ENCODE measurements at places on chromosomes 16 and 17.

- DNase-seq: no peak
Observed at GRCh38 chr16:75244844-75245758, 6.3 kb downstream of the BCAR1 start.

DNA sequence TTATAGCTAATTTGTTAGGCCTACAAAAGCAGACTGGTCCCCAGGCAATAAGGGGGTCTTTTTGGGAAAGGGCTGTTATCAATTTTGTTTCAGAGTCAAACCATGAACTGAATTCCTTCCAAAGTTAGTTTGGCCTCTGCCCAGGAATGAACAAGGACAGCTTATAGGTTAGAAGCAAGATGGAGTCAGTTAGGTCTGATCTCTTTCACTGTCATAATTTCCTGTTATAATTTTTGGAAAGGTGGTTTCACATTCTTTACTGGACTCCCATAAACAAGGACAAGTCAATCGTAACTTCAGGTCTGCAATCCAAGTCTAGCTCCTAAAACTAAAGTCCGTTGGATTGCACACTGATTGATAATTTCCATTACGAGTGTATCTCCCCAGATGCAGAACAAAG is 30.1 kb upstream of the SHCBP1 start:
- no peak for DNase-seq

DNA sequence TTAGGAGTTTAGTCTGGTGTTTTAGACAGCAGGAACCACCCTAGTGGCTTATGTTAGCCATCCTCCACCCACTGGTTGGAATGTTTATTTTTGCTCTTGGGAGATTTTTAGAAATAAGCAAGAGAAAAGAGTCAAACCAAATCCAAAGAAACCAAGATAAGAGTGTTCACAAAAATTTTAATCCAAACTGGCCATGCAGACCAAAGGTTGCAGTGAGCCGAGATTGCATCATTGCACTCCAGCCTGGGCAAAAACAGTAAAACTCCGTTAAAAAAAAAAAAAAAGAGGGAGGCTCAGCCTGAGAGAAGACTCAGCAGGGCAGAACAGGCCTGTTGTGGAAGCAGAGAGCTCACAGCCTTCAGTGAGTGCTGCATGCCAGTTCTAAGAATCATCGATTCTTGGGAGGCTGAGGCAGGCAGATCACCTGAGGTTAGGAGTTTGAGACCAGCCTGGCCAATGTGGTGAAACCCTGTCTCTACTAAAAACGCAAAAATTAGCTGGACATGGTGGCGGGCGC is 12.2 kb upstream of the C16orf54 start:
- no peak for DNase-seq

DNA sequence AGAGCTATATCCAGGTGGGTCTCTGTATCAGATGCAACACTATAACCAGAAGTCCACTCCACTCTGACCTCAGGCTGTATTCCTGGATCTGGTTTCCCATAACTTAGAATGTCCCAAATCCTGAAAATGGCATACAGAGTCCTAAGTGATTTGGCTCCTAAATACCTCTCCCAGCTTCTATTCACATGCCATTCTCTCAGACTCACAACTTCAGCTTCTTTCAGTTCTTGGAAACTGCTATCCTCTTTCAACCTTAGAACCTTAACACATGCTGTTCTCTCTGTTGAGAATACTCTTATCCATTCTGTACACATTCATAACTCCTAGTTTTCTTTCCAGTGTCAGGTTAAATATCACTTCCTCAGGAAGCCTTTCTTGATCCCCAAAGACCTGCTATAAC is 132.0 kb downstream of the BRIP1 start:
- no peak for DNase-seq

- no peak for DNase-seq
Observed at GRCh38 chr17:15456972-15457722, 10.3 kb downstream of the CDRT4 start.

GRCh38 chr17:75856062-75856756 is 1.1 kb upstream of the WBP2 start:
- no peak for DNase-seq

GRCh38 chr17:28843816-28844148 is 1.2 kb upstream of the FAM222B start:
- DNase-seq: no peak

DNA sequence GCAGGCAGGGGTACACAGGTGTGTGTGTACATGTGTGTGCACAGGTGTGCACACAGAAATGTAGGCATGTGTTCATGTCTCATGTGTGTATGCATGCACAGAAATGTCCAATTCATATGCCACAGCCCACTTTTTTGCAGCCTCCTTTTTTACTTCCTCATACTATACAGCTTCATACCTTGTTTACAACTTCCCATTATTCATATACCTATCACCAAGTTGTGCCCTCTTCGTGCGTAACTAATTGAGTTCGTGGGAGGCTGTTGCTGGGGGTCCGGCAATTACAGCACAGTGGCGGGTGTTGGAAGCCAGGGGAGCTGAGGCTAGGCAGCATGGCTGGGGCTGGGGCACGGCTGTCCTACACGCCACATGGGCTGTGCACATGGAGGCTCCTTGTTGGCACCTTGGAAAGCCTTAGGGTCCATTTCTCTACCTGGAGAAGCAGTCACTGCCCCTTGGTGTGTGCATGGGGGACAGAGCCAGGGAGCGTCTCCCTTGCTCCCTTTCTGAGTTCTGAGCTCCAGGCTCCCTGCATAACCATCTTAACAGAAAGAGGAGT is 266.7 kb downstream of the ENGASE start:
- no peak for DNase-seq

- DNase-seq: peak; percentile 63
Observed at GRCh38 chr17:81553616-81554181, 1.5 kb upstream of the FAAP100 start.

DNA sequence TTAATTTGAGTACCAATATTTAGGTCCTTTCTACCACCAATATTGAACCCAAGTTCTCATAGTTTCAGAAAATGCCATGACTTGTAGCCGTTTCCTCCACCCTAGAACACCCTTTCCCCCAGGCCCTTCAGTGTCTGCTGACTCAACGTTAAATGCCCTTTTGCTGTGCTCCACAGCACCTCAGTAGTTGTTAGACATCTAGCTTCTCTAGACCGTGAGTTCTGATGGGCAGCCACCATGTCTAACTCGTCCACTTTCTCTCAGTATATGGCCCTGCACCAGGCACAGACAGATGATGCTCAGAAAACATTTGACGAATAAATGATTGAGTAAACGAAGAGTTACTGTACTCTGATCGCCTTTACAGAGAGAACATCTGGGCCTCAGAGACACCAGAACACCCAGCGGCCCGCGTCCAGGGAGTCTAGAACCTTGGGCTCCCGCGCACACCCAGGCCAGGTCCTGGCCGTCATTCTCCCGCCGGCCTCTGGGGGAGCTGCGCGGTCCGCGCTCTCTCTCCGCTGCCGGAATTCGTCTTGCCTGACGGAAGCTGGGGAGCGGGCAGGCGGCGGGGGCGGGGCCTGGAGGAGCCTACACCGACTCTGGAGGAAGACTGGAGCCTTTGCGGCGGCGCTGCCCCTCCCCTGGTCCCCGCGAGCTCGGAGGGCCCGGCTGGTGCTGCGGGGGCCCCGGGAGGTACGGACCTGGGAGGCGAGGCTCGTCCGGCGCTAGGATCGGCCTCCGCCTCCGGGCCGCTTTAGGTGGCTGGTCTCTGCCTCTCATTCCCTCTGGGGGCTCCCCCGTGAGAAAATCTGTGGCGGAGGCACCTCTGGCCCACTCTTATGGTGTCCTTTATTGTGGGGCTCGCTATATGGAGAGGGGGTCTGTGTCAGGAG is at the start of gene NKIRAS2:
Gene NKIRAS2 (plus strand): TSS at position 582 of the 896 bp plus-strand sequence. CDS start 1,488 bp downstream, outside the sequence.
- DNase-seq: peak; percentile 76

- peak; percentile 77 for DNase-seq
Observed at GRCh38 chr16:3158510-3159314, 23.9 kb downstream of the ZNF213 start.

GRCh38 chr16:2799859-2800226 is 1.6 kb downstream of the PRSS41 start:
- no peak for DNase-seq

- no peak for DNase-seq
Observed at GRCh38 chr16:55389426-55390073, 65.5 kb downstream of the IRX6 start.

DNA sequence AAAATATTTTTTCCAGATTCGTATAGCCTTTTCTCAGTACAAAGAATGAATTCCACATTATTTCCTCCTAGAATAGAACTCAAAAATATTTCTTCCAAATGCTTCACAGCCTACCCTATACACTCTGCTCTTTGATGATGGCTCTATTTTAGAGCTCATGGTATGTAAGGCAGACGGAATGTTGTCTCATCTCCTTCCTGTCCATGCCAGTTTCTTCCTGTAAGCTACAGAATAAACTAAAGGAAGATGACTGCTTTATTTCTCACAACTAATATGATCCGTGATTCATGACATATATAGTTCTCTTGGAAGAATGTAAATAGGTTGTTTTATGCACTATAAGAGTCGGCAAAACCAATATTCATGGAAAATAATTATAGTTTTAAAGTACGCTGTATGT is 723.1 kb downstream of the CDH11 start:
- DNase-seq: no peak

GRCh38 chr17:21186399-21187187 is 27.4 kb downstream of the TMEM11 start:
- no peak for DNase-seq

DNA sequence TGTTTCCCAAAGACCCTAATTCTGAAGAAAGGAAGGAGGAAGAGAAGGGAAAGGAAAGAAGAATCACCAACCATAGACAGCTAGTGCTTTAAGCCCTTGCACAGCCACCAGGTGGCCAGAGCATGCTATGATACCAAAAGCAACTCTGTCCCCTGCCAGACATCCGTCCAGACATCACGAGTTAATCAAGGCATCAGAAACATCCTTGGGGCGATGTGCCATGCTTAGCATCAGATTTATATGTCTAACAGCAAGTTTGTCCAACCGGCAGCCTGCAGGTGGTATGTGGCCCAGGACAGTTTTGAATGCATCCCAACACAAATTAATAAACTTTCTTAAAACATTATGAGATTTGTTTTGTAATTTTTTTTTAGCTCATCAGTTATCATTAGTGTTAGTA is 2.9 kb upstream of the CRYBA1 start:
- no peak for DNase-seq

DNA sequence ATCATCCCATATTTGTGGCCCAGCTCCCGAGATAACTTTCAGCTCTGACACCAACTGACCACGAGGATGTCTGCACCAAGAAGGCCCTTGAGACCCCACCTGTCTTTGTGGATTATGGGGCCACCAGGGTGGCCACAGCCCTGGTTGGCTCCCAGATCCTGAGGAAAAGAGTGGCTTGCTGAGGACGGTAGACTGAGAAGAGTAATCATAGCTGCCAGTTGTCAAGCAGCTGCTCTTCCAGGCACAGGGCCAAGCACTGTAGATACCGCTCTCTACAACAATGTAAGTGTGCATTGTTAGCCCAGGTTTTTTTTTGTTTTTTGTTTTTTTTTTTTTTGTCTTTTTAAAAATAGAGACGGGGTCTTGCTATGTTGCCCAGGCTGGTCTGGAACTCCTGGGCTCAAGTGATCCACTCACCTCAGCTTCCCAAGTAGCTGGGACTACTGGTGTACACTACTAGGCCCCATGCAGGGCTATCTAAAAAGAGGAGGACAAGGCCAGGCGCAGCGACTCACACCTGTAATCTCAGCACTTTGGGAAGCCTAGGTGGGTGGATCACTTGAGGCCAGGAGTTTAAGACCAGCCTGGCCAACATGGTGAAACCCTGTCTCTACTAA is 9.6 kb downstream of the ZNF205 start:
- DNase-seq: no peak

DNA sequence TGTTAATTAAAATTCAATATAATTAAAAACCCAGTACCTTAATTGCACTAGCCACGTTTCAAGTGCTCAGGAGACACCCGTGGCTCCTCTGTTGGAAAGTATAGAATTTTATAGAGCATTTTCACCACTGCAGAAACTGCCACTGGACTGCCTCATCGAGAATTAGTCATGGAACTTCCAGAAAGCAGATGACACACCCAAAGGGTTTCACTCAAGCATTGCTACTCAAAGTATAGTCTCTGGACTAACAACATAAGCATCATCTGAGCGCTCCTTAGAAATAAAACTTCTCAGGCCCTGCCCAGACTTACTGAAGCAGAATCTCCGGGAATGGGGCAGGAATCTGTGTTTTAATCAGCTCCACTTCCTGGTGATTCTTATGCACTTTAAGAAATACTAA is 63.5 kb upstream of the GPR139 start:
- DNase-seq: no peak

- no peak for DNase-seq
Observed at GRCh38 chr16:84582958-84583516, 34.8 kb downstream of the COTL1 start.

DNA sequence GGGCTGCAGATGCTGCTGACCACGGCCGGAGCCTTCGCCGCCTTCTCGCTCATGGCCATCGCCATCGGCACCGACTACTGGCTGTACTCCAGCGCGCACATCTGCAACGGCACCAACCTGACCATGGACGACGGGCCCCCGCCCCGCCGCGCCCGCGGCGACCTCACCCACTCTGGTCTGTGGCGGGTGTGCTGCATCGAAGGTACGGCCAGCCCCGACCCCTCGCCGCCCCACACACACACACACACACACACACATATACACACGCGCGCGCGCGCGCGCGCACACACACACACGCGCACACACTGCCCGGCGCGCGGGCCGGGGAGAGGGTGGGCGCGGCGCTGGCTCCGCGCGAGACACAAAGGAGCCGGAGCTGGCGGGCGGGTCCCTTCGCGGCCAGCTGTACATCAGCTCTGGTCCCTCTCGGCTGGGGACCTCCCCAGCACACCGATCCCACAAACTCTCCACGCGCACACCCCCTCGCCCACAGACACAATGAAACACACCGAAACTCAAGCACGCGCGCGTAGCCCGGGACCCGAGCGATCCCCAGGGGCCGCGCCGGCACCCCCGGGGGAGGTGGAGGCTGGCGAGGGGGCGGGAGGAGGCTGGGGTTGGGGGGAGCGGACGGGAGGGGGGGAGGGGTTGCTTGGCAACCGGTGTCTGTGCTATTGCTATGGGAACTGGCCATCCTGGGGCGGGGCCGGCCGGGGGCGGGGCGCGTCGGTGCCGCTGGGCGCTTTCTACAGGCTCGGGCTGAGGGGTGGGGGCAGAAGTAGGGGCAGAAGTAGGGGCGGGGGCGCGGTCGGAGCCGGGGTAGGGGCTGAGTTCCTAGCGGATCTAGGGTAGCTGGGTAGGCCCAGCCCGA is 658 bp downstream of the CACNG4 start:
- DNase-seq: no peak

GRCh38 chr16:10521681-10522274 is 58.6 kb downstream of the EMP2 start:
- DNase-seq: no peak
